ENCODE measurements at places on chromosomes 4 and X.

DNA sequence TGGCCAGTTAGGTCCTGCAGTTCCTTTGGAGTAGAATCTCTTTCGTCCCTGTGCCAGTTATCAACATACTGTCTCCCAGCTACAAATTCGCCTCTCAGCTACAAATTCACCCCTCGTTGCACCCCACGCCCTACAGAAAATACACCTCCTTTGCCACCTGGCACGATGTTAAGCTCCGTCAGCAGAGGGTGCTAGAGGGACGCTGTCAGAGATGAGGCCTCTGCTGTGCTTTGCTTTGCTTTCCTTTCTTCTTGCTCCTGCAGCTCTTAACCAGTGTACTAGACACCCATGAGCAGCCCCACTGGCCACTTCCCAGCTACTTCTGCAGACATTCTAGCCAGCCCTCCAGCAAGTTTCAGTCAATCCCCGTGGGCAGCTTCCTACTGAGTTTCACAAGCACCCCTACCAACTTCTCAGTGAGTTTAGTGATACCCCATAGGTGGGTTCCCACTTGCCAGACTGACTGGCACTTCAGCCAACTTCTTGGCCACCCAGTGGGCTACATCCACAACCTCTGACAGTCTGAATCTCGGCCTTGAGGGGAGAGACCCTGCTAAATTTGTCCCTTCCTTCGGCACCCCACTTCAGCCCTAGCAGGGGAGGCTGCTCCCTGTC, 21.8 kb downstream of the HAUS3 start:
- peak; percentile 72 for DNase-seq

GRCh38 chr4:139184129-139184528, 7.1 kb upstream of the ELF2 start:
- DNase-seq, result no peak

- no peak for DNase-seq
Measured at GRCh38 chr4:82519072-82519471, 42.7 kb downstream of the TMEM150C start.

- no peak for DNase-seq
Measured at GRCh38 chr4:67762086-67762485, 7.9 kb upstream of the GNRHR start.

DNA sequence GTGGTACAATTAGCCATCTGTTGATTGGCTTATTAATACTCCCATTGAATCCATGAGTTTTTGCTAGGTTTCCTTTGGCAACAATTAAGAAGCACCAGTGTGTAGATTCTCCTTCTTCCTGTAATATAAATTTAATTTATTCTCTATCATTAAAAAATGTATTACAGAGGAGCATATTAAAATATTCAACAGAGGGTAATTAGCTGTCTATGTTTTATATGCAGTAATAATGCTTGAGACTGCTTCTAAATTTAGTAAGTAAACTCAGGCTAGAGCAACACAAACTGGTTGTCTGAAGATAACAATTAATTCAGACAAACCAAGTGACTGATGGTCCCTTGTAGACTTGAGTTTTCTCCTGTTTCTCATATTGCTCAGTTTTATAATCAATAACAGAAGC, 192.4 kb downstream of the FAT4 start:
- no peak for DNase-seq

DNA sequence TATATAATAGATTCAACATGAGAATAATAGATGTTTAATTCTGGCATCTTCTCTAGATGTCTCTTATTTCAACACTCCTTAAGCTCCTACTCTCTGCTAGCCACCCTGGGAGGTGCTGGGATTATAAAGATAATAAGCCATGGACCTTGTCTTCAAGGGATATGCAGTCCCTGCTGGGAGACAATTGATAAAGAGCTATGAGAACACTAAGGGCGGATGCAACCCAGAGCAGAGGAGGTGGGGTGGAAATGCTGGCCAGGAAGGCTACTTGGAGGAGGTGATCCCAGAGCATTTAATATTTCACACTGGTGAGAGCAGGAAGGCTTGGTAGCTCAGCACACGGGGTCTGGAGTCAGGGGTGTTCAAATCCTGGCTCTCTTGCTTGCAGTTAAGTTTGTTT, 18.3 kb upstream of the PGRMC2 start:
- no peak for DNase-seq

GRCh38 chrX:40094041-40094899, 3.5 kb downstream of the BCOR start:
- DNase-seq, result no peak

- DNase-seq, result no peak
Measured at GRCh38 chr4:157459785-157460184, 239.3 kb downstream of the GRIA2 start.

DNA sequence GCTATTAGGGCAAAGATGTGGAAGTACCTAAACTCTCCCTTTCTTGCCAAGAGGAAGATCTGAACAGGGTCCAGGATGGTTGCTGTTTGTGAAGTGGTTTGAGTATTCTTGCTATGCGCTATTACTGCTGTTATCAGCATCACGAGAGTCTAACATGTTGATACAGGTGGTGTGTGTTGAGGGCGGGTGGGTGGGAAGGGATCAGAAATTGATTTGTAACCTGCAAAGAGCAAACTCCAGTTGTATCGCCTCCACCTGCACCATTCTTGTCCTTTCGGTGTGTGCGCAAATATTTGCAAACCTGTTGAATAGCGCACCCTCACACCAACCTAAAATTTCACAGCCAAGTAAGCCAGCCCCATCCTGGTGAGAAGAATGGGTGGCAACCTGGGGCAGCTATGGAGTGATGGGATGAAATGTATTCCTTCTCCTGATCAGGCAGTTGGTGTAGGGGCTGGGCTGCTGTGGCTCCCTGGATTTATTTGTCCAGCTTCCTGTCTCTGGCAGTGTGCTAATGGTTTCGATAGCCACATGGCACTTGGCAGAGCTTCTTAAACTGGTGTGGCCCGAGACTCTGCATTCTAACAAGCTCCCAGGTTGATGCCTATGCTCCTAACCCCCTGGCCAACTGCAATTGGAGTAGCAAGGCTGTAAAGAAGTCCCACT, 102.6 kb upstream of the SCML1 start:
- DNase-seq, result no peak

DNA sequence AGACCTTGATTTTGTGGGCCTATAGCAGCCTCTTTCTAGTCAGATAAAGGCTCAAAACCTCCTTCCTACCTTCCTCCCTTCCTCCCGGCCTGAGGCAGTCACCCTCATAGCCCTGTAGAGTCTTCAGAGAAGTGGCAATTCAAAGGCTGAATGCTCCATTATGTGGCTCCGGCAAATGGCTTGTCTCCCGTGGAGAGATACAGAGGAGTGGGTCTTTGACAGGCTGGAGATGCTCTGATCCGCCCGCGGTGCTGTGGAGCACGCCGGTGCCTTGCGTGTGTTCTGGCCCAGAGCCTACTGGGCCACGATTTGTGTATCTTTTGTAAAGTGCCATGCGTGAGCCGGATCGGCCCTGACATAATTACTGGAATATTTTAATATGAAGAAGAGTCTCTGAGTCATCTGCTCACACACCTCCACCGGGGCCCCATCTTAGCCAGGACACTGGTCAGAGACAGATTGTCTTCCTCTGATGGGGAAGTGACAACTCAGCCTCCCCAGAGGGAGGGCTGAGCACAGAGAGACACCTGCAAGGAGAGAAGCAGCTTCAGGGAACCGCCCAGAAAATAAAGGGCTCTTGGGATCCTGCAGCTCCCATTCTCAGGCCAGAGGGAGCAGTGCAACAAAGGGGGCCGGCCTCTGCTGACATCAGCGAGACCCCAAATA, 88.7 kb downstream of the DCTD start:
- no peak for DNase-seq

- DNase-seq, result no peak
Measured at GRCh38 chrX:151570561-151570960, 7.1 kb downstream of the PASD1 start.

GRCh38 chrX:151081016-151081415, 95.4 kb upstream of the GPR50 start:
- no peak for DNase-seq

DNA sequence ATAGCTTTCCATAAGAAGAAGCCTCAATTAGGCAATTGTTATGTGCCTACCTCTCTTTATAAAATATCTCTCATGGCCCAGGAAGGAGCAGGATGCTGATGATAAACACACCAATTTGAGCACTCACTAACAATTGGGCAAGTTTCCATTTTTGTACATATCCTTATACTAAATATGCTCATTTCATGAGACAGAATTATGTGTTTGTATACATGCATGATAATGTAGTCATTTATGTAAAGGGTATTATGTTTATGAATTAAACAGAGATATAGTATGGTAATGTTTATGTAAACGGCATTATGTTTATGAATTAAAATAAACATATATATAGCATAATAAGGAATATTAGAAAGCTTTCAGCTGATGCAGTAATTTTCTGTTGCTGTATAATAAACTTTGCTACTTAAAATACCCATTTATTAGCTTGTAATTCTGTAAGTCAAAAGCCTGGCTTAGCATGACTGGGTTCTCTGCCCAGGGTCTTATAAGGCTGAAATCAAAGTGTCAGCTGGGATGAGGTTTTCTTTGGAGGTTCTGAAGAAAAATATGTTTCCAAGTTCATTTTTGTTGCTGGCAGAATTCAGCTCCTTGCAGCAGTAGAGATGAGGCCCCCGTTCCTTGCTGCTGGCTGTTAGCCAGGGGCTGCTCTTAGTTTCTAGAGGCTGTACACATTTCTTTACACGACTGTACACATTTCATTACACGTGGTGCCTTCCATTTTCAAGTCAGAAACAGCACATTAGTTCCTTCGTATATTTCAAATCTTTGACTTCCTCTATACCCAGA, 89.0 kb downstream of the GLRA2 start:
- no peak for DNase-seq

GRCh38 chrX:22999696-23000223, at the start of gene DDX53:
Gene DDX53, plus strand, starts transcription at chrX:22999960. Its CDS starts 98 bp downstream, at chrX:23000058.
- DNase-seq, result no peak

- no peak for DNase-seq
Measured at GRCh38 chr4:84563002-84563401, 19.9 kb upstream of the CDS1 start.

GRCh38 chr4:140069066-140069465, 84.9 kb downstream of the MAML3 start:
- DNase-seq, result no peak

DNA sequence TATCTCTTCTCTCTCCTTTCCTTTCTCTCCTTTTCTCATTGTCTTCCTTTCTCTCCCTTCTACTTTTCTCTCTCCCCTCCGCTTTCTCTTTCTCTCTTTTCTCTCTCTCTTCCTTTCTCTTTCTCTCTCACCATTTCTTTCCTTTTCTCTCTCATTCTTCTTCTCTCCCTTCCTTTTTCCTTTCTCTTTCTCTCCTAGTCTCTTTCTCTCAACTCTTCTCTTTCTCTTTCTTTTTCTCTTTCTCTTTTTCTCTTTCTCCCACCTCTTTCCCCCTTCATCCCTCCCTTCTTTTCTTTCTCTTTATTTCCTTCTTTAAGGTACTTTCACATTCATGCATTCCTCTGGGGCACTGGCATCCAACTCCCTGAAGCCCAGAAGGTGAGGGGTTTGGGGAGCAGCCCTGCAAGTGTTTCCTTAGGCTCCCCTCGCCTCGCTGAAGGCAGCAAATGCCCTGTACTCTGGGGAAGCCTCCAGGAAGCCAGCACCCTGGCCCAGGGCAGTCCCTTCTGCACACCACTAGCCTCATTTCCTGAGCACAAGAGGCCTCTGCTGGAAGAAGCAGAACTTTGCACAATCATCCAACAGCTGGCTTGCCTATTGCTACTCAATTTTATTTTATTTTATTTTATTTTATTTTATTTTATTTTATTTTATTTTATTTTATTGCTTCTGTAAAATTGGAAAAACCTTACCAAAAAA, 124.2 kb downstream of the NFKB1 start:
- peak; percentile 41 for DNase-seq

DNA sequence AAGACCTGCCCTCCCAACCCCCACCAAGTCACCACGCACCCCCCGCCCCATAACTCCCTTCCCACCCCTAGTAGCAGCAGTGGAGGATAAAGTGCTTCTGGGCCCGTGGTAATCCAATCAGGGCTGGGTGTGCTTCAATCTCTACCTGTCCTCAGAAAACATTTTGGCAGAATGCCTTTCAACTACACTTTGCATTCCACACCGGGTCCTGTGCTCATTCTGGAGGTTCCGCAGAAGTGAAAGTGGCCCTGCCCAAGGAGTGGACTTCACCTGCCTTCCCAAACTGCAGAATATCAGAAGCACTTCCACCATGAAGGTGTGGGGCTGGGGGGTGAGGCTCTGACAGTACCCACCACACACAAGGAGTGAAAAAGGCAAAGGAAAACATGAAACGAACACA, 322.3 kb downstream of the DHX15 start:
- DNase-seq, result no peak

DNA sequence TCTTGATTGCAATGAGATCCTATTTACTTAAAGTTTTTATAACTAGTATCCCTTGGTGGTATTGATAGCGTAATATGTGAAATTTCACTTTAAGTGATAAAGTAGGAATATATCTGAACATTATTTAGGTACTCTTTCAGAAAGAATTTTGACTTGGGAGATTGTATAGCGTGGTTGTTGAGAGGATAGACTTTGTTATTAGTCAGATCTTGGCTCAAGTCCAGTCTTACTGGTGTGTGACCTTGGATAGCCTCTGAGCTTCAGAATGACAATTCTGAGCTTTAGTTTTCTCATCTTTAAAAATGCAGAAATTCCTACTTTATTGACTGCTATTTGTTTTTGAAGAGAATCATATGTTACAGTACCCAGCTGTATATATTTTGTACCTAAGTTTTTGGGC, 32.6 kb downstream of the DCK start:
- DNase-seq, result no peak

GRCh38 chrX:132983496-132983895, 25.1 kb upstream of the HS6ST2 start:
- DNase-seq, result no peak

- DNase-seq, result no peak
Measured at GRCh38 chr4:151239608-151240007, 37.4 kb upstream of the PRSS48 start.

DNA sequence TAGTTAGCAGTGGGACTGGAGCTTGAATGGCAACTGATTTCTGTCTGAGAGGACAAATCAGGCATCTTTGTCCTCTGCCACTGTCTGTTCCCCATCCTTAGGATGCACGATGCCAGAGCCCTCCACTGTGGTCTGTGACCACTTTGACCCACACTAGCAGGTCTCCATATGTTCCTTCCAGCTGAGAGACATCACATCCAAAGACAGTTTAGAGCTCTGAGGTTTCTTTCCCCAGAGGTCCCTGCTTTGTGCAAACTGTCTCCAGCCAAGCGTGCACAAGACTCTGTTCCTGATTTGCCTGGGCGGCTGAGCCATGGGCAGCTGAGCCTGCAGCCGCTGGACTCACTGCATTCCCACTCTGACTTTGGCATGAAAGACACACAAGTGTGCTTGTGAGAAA, 98.0 kb downstream of the PTTG2 start:
- no peak for DNase-seq

DNA sequence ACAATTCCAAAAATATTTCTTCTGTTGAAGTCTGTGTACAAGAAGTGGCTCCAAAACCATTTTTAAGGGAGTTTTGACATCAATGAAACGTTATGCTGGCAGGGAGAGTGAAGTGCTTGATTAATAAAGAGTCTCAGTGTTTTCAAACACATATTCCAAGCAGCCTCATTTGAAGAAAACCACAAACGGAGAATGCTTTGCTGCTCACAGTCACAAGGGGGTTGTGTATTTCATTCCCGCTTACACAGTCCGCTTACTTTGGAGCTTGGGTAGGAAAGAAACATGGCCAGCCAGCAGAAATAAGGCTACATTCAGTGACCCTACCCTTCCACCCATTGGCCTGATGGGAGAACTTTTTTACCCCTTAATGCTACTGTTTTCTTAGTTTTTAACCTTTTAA, 586.2 kb downstream of the RAB28 start:
- no peak for DNase-seq

- DNase-seq, result no peak
Measured at GRCh38 chr4:142414366-142414990, 431.6 kb downstream of the INPP4B start.
